ENCODE measurements at places on chromosomes 5 and 9.

DNA sequence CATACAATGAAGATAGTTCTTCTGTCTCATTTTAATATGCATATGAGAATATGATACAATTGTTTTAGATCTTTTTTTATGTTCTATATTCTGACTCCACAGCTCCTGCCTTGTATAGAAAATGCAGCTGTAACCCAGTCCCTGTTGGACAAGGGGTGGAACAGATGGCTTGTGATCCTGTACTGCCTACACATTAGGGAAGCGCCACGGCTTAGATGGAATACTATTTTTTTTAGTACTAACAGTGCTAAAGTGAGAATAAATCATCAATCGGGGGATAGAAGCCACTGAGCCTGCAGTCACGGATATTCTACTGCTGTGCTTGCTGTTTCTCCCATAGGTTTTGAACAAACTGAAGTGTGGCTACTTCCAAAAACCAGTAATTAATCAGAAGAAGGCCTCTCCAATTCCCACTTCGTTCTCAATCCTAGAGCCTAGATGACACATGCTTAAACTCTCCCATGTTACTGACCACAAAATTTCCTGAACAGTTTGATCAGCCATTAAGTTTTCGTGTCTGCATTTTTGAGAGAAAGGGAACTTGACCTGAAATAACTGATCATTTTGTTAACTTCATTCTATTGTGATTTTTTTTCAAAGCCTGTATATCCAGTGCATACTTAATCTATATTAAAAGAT is 150.3 kb downstream of the CDH18 start:
- DNase-seq = no peak

DNA sequence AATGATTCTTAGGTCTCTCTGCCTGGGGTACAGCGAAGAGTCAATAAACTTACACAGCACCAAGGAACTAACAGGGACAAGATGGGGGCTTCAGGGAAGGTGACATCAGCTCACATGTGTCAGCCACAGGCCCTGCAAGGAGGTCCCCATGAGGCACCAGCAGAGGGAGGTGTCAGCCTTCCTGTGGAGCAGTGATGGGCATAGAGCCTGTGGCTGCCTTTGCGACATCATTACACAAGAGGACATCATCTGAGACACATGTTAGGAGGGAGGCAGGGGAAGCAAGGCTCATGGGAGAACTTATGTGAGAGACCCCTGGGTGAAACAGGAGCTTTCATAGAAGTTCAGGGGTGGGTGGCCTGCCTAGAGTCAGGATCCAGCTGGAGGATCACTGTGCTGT is 389.6 kb downstream of the SEMA5A start:
- no peak for DNase-seq

GRCh38 chr5:75054134-75054930 is 2.0 kb upstream of the GCNT4 start:
- DNase-seq = no peak

DNA sequence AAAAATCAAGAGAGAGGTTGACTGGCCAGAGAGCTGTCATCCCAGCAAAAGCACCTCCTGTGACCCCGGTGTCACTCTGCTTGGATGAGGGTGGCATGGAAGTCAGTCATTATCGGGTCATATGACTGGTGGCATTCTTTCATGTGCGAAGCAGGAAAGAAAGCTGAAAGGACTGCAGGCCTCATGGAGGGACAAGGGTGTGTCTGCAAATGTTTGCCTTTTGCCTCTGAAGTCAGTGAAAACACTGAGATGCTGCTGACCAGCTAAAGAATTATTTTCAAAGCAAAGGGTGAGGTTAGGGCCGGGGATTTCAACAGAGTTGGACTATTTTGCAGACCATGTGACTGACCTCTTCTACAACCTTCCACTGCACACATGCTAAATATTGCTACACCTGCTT is 298.3 kb downstream of the CSNK1G3 start:
- no peak for DNase-seq

DNA sequence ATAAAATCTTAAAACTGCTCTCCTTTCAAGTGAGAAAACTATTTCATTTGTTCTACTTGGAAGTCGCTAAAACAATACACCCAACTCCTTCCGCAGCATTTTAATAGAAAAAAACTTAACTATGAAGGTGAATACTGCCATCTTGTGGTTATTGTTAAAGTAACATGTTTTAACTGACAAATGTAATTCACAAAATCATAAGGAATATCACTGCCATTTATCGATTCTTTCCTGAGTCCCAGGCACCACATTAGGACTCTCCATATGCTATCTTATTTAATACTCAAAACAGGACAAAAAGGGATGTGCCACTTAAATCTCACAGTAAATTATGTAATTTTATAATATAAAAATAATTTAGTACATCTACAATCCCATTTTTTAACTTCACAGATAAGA is 130.5 kb upstream of the ITGA1 start:
- no peak for DNase-seq

GRCh38 chr9:404234-404633 is 189.6 kb downstream of the DOCK8 start:
- no peak for DNase-seq

GRCh38 chr9:120625222-120625621 is 45.3 kb upstream of the CDK5RAP2 start:
- no peak for DNase-seq

DNA sequence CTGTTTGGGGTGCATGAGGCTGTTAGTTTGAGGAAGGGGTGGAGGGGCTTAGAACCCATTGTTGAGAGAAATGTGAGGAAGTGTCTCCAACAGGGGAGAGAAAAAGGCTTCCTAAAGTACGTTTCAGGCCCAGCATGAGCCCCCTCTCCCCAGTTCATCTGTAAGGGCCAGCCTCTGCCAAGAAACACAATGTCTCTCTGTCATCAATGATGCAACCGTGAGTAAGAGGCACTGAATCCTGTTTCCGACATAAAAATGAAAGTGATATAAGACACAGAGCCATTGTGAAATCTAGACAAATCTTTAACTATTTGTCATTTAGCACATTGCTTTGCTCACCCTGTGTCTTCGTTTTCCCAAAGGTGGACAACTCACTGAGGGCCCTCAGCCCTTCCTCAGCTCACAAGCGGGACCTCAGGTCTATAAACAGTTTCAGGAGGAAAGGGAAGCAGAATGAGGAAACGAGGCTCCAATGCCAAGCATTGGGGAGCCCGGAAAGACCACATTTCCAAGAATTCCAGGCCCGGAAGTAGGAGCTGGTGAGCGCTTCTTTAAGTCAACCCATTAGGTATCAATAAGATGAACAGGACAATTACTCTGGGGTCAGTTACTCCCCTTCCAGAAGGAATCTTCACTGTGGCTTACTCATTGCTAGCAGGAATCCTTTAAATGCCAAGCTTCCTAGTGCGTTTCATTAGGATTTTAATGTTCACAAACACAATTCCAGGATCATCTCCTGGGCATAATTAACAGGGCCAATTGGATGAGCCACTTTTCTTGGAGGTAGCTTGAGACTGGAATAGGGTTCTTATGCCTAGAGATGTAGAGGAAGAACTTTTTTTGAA is 59.0 kb upstream of the KLF4 start:
- no peak for DNase-seq

DNA sequence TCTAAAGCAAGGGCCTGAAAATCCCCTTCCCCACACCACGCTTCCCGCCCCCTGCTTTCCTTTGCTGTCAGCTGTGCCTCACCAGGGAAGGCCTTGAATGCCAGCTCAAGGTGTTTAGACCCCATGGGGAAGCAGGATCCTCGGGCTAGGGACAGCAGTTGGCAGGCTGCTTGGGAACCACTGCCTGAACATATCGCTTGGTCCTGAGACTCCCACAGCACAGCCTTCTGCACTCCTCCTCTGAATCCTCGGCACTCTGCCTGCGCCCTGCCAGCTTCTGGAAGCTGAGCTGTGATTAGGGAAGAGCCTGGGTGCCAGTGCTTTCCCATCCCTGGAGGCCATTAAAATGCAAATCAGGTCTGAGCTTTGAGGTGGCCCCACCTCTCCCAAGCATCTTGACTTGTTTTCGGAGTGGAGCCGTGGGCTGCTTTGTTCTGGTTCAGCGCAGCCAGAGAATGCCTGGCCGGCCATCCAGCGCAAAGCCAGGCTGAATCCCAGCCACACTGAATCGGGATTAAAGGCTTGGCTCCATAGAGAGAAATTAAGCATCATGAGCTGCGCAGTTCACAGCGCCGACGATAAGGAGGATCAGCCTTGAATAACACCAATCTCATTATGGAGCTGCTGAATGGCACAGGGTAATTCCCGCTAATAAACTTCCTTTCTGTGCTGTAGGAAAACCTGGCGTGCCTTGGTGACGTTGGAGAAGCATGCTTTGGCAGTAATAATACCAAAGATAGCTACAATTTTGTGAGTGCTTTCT is 40.0 kb downstream of the AMBP start:
- no peak for DNase-seq

- DNase-seq = no peak
These were observed 871 bp downstream of the GLE1 start for GRCh38 chr9:128505414-128505765.

- no peak for DNase-seq
These were observed 50.4 kb upstream of the SYNPO start for GRCh38 chr5:150589862-150590601.

DNA sequence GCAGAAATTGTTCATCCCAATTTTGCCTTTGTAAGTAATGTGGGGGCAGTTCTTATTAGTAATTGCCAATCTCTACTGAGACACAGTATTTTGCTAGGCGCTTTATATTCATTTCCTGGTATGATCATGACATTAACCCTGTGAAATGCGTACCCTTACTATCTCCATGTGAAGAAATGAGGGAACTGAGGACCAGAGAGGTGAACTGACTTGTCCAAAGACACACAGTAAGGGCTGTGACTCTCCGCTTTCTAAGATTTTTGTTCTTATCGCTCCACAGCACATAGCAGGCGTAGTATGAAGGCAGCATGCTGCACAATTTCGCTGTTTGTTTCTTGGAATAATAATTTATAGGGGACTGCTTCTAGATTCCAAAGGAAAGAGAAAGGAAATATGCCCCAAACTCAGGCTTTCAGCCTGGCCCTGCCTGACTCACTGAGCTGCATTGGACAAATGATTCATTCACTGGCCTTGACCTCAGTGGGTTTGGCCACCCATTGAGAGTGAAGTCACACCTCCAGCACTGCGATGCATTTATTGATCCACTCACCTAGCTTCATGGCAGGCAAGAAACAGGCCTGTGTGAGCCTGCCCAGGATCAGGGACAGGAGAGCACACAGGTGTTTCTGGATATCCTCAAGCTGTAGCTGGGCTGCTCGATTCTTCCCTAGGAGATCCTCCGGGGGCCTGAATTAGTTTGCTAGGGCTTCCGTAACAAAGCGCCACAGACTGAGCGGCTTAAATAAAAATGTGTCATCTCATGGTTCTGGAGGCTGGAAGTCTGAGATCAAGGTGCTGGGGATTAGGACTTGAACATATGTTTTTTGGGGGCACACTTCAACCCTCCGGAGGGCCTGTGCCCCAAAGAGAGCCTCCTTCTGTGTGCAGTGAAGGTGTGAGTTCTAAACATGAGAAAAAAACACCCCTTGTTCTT is 7.2 kb upstream of the DUSP1 start:
- DNase-seq = no peak

- DNase-seq = peak; percentile 34
These were observed 13.2 kb downstream of the ATOX1 start for GRCh38 chr5:151745071-151745705.

DNA sequence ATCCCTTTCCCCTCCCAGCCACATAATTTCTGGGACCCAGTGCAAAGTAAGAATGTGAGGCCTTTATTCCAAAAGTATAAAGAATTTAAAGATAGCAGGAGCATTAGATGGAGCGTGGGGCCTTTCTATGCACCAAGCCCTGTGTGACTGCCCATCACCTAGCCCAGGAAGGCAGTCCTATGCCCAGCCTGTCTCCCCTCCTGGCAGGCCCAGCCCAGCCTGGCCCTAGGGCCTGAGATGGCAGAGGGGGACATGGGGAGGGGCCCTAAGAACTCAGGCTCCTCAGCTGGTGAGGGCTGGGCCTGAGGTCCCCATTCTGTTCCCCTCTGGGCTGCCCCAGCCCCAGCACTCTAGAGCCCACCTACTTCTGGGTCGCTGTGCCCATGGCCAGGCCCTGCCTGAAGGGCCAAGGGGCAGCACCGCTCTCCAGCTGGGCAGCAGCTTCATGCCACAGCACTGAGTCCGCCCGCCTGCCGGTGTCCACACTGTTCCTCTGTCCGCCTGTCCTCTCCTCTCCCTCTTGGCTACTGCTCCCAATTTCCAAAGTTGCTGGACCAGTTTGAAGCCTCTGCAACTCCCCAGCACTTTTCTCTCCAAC is 995 bp upstream of the SLC23A1 start:
- no peak for DNase-seq

GRCh38 chr9:87662808-87663528 is 63.0 kb upstream of the CTSL start:
- no peak for DNase-seq

DNA sequence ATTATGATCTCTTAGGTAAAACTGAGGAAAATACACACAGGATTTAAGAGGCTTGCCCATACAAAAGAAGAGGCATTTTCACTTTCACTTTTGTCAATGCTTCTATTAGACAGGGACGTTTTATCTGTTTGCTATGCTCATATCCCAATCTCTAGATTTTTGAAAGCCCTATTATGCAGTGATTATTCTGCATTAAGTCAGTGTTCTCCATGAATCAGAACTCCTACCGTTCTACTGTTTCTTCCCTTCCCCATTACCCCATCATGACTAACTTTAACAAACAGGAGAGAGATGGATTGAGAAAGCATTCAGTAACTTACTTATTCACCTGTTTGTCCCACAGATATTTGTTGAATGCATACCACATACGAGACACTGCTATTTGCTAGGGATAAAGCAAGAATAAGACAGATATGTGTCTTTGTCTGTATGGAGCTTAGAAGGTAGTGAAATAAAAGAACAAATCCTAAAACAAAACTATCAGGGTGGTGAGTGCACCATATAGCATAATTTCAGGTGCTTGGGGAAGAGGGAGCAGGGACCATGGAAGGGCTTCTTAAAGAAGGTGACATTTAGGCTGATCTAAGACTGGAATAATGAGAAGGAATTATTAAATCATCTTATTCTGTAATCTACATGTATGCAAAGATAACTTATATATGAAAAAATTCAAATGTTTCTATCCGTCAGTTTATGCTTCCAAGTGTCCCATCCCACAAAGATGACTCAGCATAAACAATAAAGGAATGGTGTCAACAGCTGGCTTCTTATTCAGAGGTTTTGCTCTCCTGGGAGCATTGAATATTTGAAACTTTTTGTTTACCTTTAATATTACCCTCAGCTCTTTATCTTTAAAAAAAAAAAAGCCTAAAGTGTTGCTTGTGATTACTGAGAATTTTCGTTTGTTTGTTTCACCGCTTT is 328.1 kb downstream of the HINT1 start:
- no peak for DNase-seq

GRCh38 chr5:158390577-158390976 is 531.6 kb upstream of the CLINT1 start:
- no peak for DNase-seq

- DNase-seq = no peak
These were observed 61.0 kb downstream of the FBXW11 start for GRCh38 chr5:171945476-171945875.

DNA sequence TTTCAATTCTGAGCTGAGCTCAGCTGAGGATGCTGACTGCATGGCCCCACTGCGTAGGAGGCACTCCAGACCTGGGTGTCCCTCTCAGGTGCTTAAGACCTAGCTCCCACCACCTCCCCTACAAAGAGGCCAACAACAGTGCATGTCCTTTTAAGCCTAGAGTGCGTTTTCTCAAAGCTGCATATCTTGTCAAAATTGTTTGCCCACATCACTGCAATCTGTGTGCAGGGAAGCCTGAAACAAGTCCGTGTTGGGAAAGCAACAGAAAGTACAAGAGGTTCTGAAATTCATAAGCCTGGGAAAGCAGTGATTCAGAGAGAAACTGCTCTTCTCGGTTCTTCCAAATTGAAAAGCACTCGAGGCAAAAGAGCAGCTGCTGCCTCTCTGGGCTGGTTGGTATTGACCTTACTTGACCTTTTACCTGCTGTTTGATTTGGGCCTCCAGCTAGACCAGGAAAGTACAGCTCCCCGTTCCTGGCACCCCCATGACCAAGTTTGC is 238.4 kb downstream of the NR2F1-AS1 start:
- DNase-seq = no peak

Measured in stimulated activated CD8-positive, alpha-beta memory T cell treated with anti-CD3 and anti-CD28 coated beads, Interleukin-7, amount 100 ng/mL, for 1 hour (primary cell).